ENCODE measurements at places on chromosomes 2 and 18. TPM values are rescaled to one million over a fixed set of nuclear protein-coding genes. Genes with fewer than 3 reads are reported as not detected.

The C2orf72 gene
- under 0.01 TPM for total RNA-seq

The NEURL3 gene
- 0.51 TPM for total RNA-seq

The NCOA1 gene
- total RNA-seq, result 13.1 TPM

The APCDD1 gene
- 0.34 TPM for total RNA-seq

The WDR43 gene
- 59.1 TPM for total RNA-seq

The NAT8 gene
- not detected for total RNA-seq

The IL1RL1 gene
- 0.17 TPM for total RNA-seq

The RESP18 gene
- total RNA-seq, result not detected
